ENCODE measurements at places on chromosomes 2 and 18. TPM values are rescaled to one million over a fixed set of nuclear protein-coding genes. Genes with fewer than 3 reads are reported as not detected.

Gene MC2R
- polyA plus RNA-seq, result not detected

- DNase-seq, result no peak
- no peaks in the 10 kb centered on the region for H3K4me1 ChIP-seq
- no peak overlapping the region for H3K27ac ChIP-seq
Measured at GRCh38 chr18:29191263-29191662, 1014.3 kb upstream of the CDH2 start.

GRCh38 chr2:43157506-43158246, 68.7 kb downstream of the ZFP36L2 start:
- H3K27me3 ChIP-seq, result no peaks in the 10 kb centered on the region
- DNase-seq, result peak; percentile 24
- H3K4me3 ChIP-seq, result no peak overlapping the region
- no peaks in the 10 kb centered on the region for H3K36me3 ChIP-seq
- H3K4me1 ChIP-seq, result peaks cover 17% of the 10 kb centered on the region

Gene SERPINB13
- polyA plus RNA-seq, result not detected

DNA sequence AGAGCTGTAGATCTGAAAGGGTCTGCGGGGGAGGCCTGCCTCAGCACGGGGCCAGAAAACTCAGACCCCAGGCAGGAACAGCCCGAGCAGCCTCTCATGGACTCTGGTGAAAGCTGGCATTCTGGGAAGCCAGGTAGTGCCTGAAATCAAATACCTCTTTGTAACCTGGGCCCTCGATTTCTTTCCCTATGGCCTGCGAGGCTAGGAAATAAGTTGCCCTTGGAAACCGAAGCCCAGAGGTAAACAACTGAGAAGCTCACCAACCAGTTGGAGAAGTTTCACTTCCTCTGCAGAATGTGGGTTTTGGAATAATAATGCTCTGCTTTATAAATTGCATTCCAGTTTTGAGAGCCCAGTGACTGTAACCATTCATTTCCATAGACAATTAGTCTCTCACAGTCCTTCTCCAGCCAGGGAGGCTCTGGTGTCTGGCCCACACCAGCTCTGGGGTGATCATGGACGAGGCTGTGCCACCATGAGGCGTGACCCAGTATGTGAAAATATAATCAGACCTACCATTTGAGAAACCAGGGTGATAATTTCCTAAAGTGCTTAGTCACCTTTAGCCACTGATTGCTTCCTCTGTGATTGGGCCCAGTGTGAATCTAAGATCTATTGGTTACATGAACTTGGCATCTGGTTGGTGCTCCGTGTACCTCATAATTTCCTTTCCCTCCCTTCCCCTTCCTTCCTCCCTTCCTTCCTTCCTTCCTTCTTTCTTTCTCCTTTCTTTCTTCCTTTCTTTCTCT, 133.1 kb upstream of the PELI1 start:
- no peaks in the 10 kb centered on the region for H3K36me3 ChIP-seq
- H3K4me3 ChIP-seq, result no peak overlapping the region
- no peak overlapping the region for H3K27ac ChIP-seq
- H3K4me1 ChIP-seq, result peaks cover 20% of the 10 kb centered on the region

Gene CNDP1
- not detected for polyA plus RNA-seq

Gene KCNK3
- polyA plus RNA-seq, result 0.16 TPM

- no peak overlapping the region for H3K27ac ChIP-seq
- H3K36me3 ChIP-seq, result no peaks in the 10 kb centered on the region
- peaks cover 6% of the 10 kb centered on the region for H3K4me1 ChIP-seq
- DNase-seq, result no peak
- no peaks in the 10 kb centered on the region for H3K27me3 ChIP-seq
Measured at GRCh38 chr2:237901932-237902850, 42.8 kb downstream of the RAMP1 start.

DNA sequence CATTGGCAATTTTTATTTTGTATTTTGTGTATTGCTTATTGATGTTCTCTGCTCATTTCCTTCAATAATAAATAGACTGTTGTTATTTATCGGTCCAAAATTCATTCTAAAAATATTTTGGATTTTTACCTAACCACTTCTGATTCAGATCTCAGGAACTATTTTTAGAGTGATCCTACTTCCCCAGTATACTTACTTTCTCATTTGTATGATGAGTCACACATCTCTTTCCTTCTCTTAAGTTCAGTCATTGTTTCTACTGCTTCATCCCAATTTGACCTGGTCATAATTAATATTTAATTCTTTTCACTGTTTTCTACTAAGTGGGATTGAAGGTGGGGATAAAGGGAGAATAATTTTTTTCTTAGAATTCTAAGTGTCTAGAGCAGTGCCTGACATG, 75.1 kb downstream of the AGPS start:
- H3K4me3 ChIP-seq, result no peak overlapping the region
- H3K27ac ChIP-seq, result peak overlapping the region; percentile 27
- H3K36me3 ChIP-seq, result peaks cover 58% of the 10 kb centered on the region
- H3K27me3 ChIP-seq, result no peaks in the 10 kb centered on the region
- no peak for DNase-seq

Measured in SK-N-SH (cell line).